T-helper 9 cell (primary cell): ENCODE measurements at places on chromosomes 11 and 22.

DNA sequence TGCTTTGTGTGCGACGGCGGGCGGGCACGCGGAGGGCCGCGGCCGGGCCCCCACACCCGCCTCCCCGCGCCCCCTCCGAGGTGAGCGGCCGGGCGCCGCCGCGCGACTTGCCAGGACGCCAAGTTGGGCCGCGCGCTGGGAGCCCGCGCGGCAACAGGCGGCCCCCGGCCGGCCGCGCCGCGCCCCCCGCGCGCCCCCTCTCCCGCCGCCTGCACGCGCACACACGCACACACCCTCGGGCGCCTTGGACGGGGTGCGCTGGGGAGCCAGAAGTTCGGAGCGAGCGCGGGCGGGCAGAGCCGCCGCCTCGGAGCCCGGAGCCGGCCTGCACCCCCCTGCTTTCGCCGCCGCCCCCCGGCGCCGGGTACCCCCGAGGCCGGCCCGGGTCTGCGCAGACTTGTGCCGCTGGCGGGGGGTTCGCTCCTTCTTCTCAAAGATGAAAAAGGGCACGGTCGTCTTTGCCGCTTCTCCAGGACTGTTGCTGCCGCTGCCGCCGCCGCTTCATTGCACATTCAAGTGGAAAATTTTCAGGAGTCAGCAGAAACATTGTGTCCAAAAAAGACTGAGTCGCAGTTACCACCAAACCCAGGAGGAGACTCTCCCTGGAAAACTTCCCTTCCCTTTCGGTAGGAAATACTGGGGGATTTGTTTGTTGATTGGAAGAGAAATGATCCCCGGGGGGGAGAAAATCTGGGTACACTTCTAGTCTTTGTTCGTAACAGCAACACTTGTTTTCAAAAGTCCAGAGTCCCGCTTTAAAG is 895 bp downstream of the TEAD1 start:
- DNase-seq = no peak

- DNase-seq = no peak
Measured at GRCh38 chr22:19271856-19272535, 19.5 kb downstream of the CLTCL1 start.

DNA sequence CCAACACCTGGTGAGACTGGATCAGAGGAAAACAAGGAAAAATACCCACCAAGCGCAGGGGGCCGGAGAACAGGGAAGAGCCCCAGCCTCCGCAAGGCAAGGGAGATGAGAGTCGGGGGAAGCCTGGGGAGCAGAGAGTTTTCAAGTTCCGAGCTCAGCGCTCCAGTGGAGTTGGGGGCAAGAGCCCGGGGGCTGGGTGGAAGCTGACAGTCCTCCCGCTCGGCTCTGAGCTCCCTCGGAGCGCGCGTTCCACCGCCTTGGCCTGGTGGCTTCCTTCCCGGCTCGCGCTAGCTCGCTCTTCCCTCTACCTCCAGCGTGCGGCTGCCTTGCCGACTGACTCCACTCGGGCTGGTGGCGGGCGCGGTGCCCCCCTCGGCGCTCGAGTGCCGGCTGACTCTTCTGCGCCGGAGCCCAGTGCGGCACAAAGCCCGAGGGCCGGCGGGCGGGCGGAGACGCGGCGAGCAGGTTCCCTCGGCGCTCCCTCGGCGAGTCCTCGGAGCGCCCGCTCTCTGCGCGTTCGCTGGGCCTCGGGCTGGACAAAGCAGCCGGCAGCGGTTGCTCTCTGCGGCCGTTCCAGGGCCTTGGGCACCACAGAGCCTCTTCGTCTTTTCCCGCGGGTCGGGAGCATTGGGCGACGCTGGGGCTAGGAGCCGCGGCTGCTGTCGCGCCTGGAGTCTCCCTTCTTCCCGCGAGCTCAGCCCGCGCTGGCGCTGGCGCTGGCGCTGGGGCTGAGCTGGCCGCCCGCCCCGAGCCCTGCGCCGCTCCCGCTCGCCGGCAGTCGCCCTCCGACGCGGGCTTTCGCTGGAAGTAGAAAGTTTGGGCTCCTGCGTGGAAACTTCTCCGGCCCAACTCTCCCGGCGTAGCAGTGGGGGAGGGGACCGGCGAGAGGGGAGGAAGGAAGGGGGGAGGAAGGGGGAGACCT is 1.0 kb downstream of the PAX6 start:
- DNase-seq = no peak

- DNase-seq = no peak
Measured at GRCh38 chr11:129435499-129436245, 60.0 kb downstream of the BARX2 start.

DNA sequence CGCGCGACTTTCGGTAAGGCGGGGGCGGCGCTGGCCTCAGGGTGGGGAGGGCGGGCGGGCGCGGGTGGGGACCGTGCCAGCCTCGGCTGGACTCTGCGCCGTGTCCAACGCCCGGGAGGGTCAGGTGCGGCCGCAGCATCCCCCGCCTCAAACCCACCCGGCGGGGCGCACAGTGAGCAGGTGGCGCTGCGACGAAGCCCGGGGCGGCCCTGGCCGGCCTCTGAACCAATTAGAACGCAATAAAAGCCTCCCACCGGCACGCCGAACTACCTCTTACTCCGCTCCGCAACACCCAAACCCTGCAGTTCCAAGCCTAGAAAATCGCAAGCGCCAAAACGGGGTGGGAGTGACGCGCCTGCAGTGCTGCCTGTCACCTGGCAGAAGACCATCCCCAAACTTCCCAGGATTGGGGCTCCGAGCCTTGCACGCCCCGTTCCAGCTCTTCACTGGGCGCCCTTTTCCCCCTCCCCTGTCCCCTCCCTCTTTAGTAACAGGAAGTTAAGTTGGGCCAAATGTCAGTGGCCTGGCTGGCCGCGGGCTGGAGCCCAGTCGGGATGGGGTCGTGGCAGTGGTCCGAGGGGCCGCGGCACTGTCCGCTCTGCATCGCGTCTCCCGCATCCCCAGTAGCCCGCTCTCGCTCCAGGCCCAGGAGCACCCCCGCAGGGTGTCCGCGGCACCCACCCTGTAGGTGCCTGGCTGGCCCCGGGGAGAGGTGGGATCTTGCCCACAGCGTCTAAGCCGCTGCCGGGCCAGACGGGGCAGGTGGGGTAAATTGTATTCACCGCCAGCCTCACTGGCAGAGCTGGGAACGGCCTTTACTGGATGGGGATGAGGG is 541 bp downstream of the MICAL2 start:
- DNase-seq = peak; percentile 16

DNA sequence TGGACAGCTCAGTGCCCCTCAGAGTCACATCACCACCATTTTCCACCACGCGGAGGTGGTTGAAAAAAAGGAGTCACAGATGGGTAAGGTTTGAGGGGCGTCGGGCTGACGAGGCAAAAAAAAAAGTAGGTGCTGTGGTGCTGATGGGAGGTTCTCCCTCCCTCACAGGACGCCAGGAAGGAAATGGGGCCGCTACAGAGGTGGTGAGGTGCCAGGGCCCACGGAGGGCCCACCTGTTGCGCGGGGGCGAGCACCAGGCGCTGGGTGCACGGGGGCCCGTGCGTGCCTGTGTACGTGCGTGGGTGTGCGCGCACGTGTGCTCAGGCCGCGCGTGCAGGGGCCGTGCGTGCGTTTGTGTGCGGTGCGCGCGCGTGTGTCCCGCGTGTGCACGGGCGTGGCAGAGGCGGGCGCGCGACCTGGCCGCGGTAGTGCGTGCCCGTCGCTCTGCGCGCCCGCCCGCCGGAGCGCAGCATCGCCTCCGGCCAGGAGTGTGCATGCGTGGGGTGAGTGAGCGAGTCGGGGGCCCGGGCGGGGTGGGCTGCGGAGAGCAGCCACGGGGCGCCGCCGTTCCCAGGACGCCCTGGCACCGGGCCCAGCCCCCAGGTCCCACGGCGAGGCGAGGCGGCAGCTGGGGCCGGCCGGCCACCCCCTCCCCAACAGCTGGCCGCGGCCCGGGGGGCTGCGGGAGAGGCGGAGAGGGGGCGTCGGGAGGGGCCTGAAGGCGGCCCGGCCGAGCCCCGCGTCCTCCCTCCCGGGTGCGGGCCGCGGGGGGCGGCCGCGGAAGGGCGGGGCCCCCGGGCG is 2.8 kb downstream of the PDGFB start:
- DNase-seq = peak; percentile 47
